ENCODE measurements at places on chromosomes 16 and 17.

GRCh38 chr17:56744721-56745120, 89.0 kb downstream of the C17orf67 start:
- DNase-seq: no peak

GRCh38 chr16:25052151-25052511, 37.0 kb upstream of the ARHGAP17 start:
- no peak for DNase-seq

GRCh38 chr16:12728469-12728868, 75.2 kb downstream of the CPPED1 start:
- DNase-seq: no peak

DNA sequence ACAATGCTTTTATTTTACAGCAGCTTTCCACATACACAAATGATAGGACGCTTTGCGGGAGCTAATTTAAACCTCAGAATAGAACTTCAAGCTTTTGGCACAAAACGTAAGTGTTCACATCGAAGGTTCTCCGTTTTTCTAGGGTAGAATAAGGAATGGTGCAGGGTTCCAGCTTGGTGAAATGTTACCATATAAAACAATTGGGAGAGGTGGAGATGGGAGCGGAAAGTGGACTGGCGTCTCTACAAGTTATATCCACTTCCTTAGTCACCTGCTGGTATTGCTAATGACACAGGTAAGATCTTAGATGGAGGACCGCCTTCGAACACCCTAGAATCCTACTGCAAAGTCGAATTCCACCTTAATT, 1.7 kb upstream of the NXN start:
- DNase-seq: no peak
